ENCODE measurements at places on chromosomes 7 and 10. TPM values are rescaled to one million over a fixed set of nuclear protein-coding genes. Genes with fewer than 3 reads are reported as not detected.

The ABHD11 gene
- total RNA-seq: 32.6 TPM

The GPNMB gene
- total RNA-seq: 0.20 TPM

The MNX1 gene
- total RNA-seq: 9.5 TPM

The PARD3 gene
- total RNA-seq: 6.5 TPM

The NEBL gene
- 12.5 TPM for total RNA-seq

The HEPACAM2 gene
- total RNA-seq: 2.0 TPM

The FGFR2 gene
- total RNA-seq: 0.18 TPM

The CALCR gene
- 0.16 TPM for total RNA-seq

The ELFN1 gene
- 0.45 TPM for total RNA-seq

- H3K27me3 ChIP-seq: no peaks in the 10 kb centered on the region
- H3K27ac ChIP-seq: no peak overlapping the region
- H3K4me1 ChIP-seq: no peaks in the 10 kb centered on the region
- no peak for DNase-seq
- H3K4me3 ChIP-seq: no peak overlapping the region
- no peaks in the 10 kb centered on the region for H3K36me3 ChIP-seq
Measured at GRCh38 chr7:28979776-28980175, 21.6 kb upstream of the TRIL start.

GRCh38 chr7:110209884-110210283 lies 881.0 kb upstream of the LRRN3 start:
- no peaks in the 10 kb centered on the region for H3K4me1 ChIP-seq
- H3K27me3 ChIP-seq: no peaks in the 10 kb centered on the region

DNA sequence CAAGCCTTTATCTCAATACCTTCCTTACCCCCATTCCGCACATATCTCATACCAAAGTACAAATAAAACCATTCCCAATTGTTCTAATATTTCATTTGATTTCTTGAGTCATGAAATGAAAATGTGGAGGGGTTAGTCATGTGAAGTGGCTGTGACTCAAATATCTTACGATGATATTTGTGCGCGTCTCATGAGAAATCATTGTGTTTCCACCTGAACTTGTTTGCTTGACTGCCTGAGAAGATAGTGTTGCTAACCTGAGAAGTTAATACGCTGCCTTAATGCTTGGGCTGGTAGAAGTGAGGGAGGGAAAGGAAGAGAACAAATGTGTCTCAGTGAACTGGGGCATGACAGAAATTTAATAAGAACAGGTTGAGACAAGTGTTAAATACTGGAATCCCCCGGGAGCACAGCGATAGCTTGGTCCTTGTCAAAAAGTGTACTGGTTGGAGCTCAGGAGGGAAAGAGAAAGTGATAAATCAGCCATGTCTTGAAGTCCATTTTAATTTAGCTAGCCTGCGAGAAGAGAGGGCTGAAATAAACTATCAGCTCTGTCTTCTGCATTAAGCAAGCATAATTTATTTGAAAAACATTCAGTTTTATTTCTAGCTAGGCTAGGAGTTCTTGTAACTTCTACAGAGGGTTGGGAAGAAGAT lies 7.2 kb upstream of the EPHA1 start:
- no peak overlapping the region for H3K4me3 ChIP-seq
- no peaks in the 10 kb centered on the region for H3K36me3 ChIP-seq
- no peak for DNase-seq

DNA sequence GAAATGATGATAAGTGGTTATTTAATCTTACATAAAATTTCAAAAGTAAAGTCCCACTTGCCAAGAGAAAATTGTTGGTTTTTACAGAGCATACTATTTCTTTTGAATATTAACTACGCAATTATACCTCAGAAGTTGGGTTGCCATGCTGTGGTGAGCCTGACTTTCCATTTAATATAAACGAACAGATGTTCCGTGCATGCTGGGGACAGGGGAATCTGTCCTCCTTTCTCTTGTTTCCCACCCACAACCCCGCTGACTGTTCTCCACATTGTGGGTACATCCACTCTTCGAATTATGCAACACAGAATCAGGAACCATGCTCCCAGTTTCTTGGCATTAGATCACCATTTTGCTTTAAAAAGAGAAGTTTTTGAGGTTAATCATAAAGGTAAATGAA lies 29.2 kb upstream of the RTKN2 start:
- no peaks in the 10 kb centered on the region for H3K27me3 ChIP-seq
- H3K4me1 ChIP-seq: no peaks in the 10 kb centered on the region
- no peak overlapping the region for H3K27ac ChIP-seq
- H3K4me3 ChIP-seq: no peak overlapping the region
- DNase-seq: no peak

DNA sequence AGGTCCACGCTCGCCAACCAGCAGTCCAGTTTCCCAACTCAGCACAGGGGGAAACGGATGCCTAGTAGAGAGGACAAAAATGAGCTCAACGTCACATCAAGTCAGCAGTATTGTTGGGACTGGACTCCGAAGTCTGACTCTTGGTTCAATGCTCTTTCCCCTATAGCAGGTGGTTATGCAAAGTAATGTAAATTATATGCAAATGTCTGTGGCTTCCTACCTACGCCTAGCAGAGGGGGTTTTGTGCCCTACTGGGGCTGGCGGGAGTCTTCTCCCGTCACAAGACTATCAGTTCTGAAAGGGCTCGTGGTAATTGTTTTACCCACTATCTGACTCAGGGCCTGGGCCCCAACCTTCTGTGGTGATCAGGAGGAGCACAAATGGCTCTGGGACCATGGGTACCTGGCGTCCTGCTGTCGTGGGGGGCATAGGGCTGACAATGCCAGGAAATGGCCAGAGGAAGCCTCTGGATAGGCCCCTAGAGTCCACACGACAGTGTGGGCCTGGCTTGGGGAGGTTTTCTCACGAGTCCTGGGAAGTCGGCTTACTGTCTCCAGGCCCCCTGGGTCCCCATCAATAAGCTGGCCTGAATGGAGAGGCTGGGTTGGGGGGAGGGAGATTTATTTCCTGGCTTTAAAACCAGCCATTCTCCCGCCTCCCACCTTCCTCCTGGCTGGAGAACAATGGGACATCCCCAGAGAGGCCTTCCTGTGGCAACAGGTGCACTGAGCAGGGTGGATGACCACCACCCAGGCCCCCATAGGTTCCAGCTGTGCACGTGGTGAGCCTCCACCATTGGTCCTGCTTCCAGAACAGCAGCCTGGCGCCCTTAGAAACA lies 41.8 kb downstream of the UNC5B start:
- H3K4me3 ChIP-seq: no peak overlapping the region
- no peak overlapping the region for H3K27ac ChIP-seq
- peaks cover 7% of the 10 kb centered on the region for H3K4me1 ChIP-seq
- H3K36me3 ChIP-seq: no peaks in the 10 kb centered on the region
- H3K27me3 ChIP-seq: no peaks in the 10 kb centered on the region

GRCh38 chr10:101974091-101974971 lies 81.6 kb downstream of the ARMH3 start:
- H3K27ac ChIP-seq: no peak overlapping the region
- no peak overlapping the region for H3K4me3 ChIP-seq

GRCh38 chr7:55099066-55099820 lies 80.4 kb downstream of the EGFR start:
- no peaks in the 10 kb centered on the region for H3K36me3 ChIP-seq
- no peak overlapping the region for H3K27ac ChIP-seq
- no peaks in the 10 kb centered on the region for H3K4me1 ChIP-seq

- no peaks in the 10 kb centered on the region for H3K27me3 ChIP-seq
- peaks cover 29% of the 10 kb centered on the region for H3K36me3 ChIP-seq
- H3K27ac ChIP-seq: peak within 1 kb of the TSS; percentile 98
- DNase-seq: peak; percentile 56
- H3K4me3 ChIP-seq: peak within 1 kb of the TSS; percentile 98
Measured at GRCh38 chr10:104337985-104338735, at the start of gene ITPRIP. TSS of gene ITPRIP (minus strand) at chr10:104338465. CDS start at chr10:104316051, 22,414 bp downstream.

DNA sequence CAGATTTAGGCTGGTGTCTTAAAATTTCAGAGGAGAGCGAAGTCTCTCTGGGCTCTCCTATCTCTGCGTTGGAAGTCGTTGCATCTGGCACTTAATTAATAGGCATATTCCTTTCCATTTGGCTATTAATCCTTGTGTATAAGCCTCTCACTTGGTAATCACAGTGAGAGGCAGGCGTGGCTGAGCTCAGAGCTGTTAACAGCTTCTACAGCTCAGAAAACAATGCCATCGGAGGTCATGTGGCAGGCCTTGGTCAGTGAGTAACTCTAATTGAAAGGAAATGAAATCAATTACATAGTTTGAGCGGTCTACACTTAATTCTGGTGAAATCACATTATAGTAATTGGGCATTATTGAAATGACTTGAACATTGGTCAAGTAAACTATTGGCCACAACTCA lies 135.1 kb downstream of the DPY19L1 start:
- no peak overlapping the region for H3K27ac ChIP-seq
- no peak overlapping the region for H3K4me3 ChIP-seq
- H3K4me1 ChIP-seq: no peaks in the 10 kb centered on the region
- H3K27me3 ChIP-seq: no peaks in the 10 kb centered on the region
- DNase-seq: no peak
- no peaks in the 10 kb centered on the region for H3K36me3 ChIP-seq

DNA sequence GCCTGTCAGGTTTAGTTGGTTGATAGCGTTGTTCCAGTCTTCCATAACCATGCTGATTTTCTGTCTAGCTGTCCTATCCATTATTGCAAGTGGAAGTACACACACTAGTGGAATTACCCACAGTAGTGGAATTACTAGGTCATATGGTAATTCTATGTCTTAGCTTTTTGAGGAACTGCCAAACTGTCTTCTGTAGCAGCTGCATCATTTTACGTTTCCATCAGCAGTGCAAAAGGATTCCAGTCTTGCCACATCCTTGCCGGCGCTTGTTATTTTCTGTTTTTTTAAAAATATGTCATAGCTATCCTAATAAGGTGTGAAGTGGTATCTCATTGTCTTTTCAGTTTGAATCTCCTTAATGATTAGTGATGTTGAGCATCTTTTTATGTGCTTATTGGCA lies 17.2 kb upstream of the RHBDD2 start:
- no peak for DNase-seq
- peaks cover under 1% of the 10 kb centered on the region for H3K4me1 ChIP-seq
- H3K27me3 ChIP-seq: no peaks in the 10 kb centered on the region
- no peaks in the 10 kb centered on the region for H3K36me3 ChIP-seq
- no peak overlapping the region for H3K27ac ChIP-seq

DNA sequence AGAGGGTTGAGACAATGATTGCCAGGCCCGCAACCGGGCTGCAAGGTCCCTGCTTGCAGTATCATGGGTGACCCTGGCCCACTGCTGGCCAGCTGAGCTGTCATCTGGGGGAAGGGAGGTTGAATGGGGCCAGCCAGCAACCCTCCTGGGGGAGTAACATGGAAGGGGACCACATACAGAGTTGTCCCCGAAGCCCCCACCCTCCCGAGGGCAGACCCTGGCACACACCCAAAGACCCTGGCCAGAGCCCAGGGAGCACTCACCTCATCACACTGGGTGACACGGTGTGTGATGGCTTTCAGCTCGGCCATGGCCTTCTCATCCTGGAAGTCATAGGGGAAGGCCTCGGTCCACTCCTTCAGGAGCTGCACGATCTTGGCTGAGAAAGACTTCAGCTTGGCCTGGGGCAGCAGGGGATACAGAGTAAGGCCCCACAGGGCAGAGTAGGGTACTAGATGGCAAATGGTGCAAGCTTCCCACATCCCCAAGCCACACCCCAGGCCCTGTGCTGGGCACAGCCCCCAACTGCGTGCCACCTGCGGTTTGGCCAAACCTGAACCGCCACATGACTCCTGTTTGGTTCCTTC lies 63.4 kb downstream of the CSGALNACT2 start:
- H3K4me3 ChIP-seq: peak overlapping the region; percentile 87

DNA sequence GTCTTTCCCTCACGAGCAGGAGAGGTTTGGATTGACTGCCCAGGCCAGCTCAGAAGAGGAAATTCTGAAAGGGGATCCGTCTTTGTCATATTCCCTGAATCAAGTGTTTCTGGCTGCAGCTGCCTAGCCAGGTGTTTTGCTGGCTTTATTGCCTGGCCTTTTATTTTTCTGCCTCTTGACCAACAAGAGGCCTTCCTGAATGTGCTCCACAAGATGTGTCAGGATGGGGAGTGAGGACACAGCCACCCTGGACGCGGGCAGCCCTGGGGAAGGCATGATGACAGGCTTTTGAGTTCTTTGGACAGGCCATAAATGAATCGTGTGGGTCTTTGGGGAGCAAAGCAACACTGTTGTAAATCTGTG lies 163.6 kb downstream of the CAMK1D start:
- no peak overlapping the region for H3K27ac ChIP-seq
- H3K4me1 ChIP-seq: no peaks in the 10 kb centered on the region

GRCh38 chr10:103498936-103499638 lies 5.6 kb downstream of the NEURL1 start:
- no peak overlapping the region for H3K4me3 ChIP-seq
- no peaks in the 10 kb centered on the region for H3K36me3 ChIP-seq
- H3K27me3 ChIP-seq: peaks cover 51% of the 10 kb centered on the region
- H3K27ac ChIP-seq: no peak overlapping the region
- H3K4me1 ChIP-seq: peaks cover 5% of the 10 kb centered on the region

GRCh38 chr10:114245121-114245791 lies 6.2 kb downstream of the VWA2 start:
- H3K4me3 ChIP-seq: no peak overlapping the region
- H3K27ac ChIP-seq: no peak overlapping the region
- H3K4me1 ChIP-seq: no peaks in the 10 kb centered on the region
- no peak for DNase-seq

- H3K4me1 ChIP-seq: no peaks in the 10 kb centered on the region
- H3K4me3 ChIP-seq: no peak overlapping the region
- H3K27me3 ChIP-seq: no peaks in the 10 kb centered on the region
- no peaks in the 10 kb centered on the region for H3K36me3 ChIP-seq
- no peak overlapping the region for H3K27ac ChIP-seq
Measured at GRCh38 chr10:25582961-25583360, 351.1 kb upstream of the MYO3A start.

DNA sequence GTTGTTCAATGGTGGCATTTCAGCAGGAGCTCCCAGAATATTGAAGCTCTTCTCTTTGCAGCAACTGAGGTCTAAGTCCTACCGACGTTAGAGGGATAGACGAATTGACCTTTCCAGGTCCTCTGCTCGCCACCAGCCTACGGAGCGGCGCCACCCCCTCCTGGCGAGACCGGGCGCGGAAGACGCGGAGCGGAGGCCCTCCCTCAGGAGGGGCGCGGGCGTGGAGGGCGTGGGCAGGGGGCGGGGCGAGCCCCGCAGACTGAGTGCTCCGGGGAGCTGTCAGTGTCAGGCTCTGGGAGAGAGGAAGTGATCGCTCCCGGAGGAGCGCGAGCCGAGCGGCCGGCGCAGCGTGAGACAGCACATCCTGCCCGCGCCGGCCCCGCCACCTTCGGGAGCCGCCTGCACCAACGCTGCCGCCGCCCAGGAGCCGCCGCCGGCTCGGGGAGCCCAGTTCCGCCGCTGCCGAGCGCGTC lies at the start of gene DYNC1I1:
DYNC1I1 (plus strand) TSS at position 257 of the 473 bp plus-strand sequence. CDS start 32,176 bp downstream, outside the sequence.
- H3K27ac ChIP-seq: no peak within 1 kb of the TSS
- peaks cover 23% of the 10 kb centered on the region for H3K27me3 ChIP-seq
- peaks cover 11% of the 10 kb centered on the region for H3K4me1 ChIP-seq

- H3K4me3 ChIP-seq: no peak overlapping the region
- no peaks in the 10 kb centered on the region for H3K27me3 ChIP-seq
- DNase-seq: no peak
Measured at GRCh38 chr7:20227291-20227795, 10.2 kb upstream of the MACC1 start.

Measured in K562 (cell line).